ENCODE measurements at places on chromosomes 2 and 18.

- no peak for DNase-seq
Measured at GRCh38 chr2:96344011-96344410, 8.4 kb downstream of the NCAPH start.

GRCh38 chr2:28002181-28002580 lies 111.7 kb downstream of the BABAM2 start:
- DNase-seq = no peak

- DNase-seq = no peak
Measured at GRCh38 chr2:154686162-154686561, 12.3 kb upstream of the KCNJ3 start.

- DNase-seq = no peak
Measured at GRCh38 chr2:101364878-101365277, 22.4 kb downstream of the CREG2 start.

GRCh38 chr2:134276381-134277172 lies 22.7 kb downstream of the MGAT5 start:
- no peak for DNase-seq

GRCh38 chr2:62654876-62655359 lies 50.6 kb upstream of the EHBP1 start:
- no peak for DNase-seq

DNA sequence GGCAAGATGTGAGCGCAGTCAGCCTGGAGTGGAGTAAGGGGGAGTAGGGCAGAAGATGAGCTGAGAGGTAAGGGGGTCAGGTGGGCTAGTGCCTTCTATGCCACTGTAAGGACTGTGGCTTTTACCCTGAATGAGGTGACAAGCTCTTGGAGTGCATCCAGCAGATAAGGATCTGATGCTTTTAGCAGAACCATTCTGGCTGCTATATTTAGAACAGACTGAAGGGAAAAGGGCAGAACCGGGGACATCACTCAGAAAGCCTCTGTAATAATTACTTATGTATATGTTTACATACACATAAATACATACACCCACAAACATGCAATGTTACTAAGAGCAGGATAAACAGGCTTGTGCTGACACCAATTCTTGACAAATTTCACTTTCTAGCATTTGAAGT lies 124.8 kb downstream of the DTNB start:
- DNase-seq = no peak

DNA sequence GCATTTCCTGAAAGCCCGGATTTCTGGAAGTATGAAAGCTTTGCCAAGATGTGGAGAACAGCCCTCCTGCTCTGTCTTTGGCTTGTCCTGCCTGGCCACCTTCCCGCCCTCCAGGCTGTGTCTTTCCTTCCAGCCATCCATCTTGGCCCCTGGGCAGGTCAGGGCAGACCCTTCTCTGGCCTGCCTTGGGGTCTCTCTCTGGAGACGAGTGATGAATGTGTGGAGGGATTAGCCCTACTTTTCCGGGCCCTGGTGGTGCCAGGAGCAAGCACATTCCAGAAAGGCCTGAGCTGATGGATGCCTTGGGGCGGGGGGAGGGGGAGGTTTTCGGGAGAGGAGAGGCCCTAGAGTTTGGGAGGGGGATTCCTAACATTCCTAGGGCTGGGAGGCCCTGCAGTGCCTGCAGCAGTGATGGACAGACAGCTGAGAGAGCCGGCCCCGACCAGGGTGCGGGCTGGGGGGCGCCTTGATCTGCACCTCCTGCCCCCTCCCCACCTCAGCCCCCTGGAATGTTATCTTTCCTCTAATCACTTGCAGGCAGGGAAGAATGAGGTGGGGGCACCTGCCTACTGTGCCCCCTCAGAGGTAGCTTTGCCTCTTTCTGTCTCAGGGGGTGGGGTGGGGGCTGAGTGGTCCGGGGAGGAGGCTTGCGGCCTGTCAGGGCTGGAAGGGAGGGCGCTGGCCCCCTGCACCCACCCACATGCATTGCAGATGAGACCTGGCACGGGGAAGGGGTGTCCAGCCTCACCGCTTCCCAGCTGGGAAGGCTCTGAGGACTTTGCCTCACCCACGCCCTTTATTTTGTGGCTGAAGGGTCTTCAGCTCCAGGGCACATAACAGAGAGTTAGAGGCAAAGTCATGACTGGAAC lies 156.2 kb downstream of the DDX1 start:
- no peak for DNase-seq

DNA sequence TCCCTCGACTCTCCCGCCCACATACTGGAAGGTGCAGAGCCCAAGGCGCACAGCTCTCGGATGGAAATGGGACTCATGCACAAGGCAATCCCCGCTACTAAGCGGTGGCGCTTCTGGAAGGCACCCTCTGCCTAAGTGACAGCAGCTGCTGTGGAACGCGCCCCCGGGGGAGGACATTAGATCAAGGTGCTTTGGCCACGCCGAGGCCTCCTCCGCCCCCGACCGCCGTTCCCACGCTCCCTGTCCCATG lies 202 bp downstream of the MCEE start:
- no peak for DNase-seq

DNA sequence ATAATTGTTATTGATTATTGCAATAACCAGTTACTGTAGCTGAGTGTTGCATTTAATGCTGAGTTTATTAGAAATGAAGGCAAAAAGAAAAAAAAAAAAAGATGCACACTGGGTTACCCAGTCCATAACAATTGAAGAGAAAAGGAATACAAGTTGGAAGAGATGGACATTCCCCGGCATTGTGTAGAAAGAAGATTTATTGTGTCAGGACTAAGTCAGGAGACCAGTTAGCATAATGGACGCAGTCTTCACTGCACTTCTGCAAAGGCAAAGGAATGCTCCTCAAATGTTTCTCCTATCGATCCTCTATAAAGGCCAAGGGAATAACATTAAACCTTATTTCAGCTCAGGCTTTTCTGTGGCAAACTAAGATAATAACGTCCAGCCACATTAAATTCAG lies 157.8 kb downstream of the INSIG2 start:
- no peak for DNase-seq

DNA sequence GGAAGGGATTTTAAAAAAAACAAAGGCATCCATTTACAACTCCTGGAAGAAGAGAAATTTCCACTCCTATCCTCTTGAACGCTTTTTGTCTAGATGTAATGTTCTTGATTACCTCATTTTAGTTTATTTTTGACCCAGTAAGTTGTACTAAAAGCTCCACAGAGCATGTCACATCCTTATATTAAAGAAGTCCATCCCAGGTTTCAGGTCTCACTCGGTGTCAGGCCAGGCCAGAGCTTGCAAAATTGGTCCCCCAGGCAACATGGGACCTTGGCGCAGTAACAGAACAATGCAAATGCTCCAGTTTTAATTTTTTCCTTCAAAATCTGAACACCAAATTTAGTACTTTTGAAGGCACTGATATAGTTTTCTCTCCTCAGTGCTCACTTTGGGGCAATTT lies 218.4 kb upstream of the REV1 start:
- no peak for DNase-seq

GRCh38 chr2:150178591-150178990 lies 308.9 kb downstream of the RND3 start:
- peak; percentile 39 for DNase-seq

DNA sequence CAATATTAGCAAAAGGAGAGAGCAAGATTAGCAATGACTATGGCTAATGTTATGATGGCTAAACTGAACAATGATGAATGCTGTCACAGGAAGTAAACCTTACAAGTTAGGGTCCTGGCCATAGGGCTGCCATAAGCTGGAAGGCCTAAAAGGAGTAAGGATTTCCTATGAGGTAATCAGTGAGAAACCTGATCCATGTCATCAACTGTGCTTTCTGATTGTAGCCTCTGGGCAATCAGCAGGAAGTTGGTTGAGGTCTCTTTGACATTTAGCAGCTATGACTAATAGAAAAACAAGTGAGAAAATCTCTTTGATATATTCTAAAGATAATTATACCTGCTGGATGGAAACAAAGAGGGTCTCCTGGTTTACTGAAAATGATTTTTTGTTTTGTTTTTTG lies 193.0 kb downstream of the RAB3GAP1 start:
- DNase-seq = peak; percentile 16

GRCh38 chr2:100381240-100381639 lies 36.2 kb downstream of the CHST10 start:
- DNase-seq = peak; percentile 86

DNA sequence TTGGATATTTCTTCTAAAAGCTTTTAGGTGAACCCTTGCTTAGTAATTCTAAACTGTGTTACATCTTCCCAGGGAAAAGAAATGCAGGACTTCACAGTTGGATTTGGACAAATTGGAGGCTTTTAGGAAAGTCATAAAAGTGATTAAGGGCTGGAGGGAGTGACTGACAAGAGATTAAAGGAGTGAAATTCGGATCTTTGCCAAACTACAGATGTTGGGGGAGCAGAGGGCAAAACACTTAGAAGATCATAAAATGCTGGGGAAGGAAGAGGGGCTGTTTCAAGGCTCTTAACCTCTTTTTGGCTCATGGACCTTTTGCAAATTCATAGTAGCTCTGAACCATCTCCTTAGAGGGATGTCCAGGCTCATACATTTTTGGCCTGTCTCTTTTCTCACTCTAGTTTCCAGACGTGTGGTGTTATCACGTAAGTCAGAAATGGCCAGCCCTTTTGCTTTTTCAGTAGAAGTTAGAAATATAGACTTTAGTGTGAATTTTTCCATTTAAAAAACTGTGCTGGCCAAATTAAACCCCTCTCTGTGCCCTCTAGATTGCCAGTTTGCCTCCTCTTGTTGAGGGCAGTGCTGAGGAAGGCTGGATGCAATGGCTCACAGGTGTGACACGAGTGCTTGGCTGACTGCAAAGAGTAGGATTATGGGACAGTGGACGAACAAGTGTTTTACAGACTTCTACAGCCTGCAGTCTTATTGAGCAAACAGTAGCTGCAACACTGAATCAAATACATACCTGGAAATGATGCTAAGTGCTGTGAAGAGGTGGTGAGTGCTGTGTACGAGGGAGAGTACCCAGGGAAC lies 109.9 kb downstream of the LYPD6B start:
- no peak for DNase-seq

DNA sequence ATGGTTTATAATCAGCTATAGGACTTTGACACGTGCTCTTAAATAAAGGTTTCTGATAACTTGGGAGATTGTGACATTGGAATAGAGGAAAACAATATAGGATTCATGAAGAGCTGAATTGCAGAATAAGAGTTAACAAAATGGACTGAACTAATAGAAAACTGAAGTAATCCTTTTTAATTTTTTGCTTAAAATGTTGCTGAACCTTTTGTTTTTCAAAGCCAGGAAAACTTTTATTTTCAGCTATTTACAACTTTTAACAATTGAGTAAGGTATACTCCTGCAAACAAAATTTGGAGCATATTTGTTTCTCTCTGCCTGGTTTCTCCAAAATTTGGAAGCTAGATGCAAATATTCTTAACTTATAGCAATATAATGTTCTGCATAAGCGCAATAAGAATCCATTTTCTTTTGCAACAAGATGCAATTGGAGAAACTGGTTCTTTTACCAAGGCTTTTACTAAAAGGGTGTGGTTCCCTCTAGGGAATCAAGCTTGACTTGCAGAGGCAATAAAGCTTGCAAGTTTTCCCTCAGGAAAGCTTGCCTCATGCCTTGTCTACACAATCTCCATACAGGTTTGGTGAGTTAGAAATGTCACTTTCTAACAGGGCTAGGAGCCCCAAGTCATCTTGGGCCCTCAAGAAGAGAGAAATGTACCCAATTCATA lies 10.3 kb upstream of the PDK1 start:
- DNase-seq = peak; percentile 59

- no peak for DNase-seq
Measured at GRCh38 chr18:62933261-62933887, 218.0 kb downstream of the PHLPP1 start.

DNA sequence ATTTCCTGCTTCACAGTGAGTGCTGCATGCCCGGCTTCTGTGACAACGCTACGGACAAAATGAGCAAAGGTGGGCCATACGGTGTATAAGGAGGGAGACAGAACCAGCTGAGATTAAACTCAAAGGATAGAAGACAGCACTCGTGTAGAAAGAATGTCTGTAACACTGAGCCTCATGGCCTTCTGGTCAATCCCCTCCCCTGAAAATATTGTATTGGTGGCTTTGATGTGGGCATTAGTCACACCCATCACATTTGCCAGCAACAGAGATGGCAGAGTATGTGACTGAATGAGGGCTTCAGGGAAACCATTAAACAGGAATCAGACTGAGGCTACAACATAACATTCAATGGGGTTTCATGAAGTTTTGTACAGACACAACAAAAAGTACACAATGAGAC lies 287.8 kb upstream of the CCDC68 start:
- no peak for DNase-seq

DNA sequence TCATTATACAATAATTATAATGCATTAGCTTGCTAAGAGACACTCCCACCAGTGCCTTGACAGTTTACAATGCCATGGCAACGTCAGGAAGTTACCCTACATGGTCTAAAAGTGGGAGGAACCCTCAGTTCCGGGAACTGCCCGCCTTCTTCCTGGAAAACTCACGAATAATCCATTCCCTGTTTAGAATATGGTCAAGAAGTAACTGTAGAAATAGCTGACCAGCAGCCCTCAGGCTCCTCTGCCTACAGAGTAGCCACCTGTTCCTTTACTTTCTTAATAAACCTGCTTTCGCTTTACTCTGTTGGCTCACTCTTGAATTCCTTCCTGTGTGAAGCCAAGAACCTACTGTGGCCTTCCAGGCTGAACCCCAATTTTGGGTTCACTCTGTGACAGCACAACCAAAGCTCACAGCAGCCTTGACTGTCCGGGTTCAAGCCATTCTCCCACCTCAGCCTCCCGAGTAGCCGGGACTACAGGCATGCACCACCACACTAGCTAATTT lies 20.0 kb upstream of the PTPN2 start:
- peak; percentile 51 for DNase-seq

- no peak for DNase-seq
Measured at GRCh38 chr2:60212181-60212945, 341.1 kb downstream of the BCL11A start.

- peak; percentile 92 for DNase-seq
Measured at GRCh38 chr2:241546771-241547498, 11.6 kb upstream of the BOK start.

Data from fibroblast of the aortic adventitia (primary cell).